ENCODE measurements at places on chromosomes 1 and 21. TPM values are rescaled to one million over a fixed set of nuclear protein-coding genes. Genes with fewer than 3 reads are reported as not detected.

Gene AADACL4
- total RNA-seq: not detected

Gene LY9
- 0.06 TPM for total RNA-seq

Gene NUAK2
- total RNA-seq: 31.2 TPM

Gene KIAA1614
- total RNA-seq: 1.0 TPM

Gene PAQR7
- total RNA-seq: 2.5 TPM

Gene CD53
- total RNA-seq: not detected

Gene SMIM1
- 2.1 TPM for total RNA-seq

Gene SRM
- total RNA-seq: 228 TPM

Gene CFHR3
- 0.10 TPM for total RNA-seq

Gene COL18A1
- 123 TPM for total RNA-seq

Gene SPRTN
- total RNA-seq: 13.1 TPM
